Right atrium auricular region (tissue), 2 donors: ENCODE measurements at places on chromosomes 1 and 21. TPM values are rescaled to one million over a fixed set of nuclear protein-coding genes. Genes with fewer than 3 reads are reported as not detected.

Gene CLCA1
- total RNA-seq: not detected

Gene WNT9A
- 2.2 TPM for total RNA-seq

Gene L1TD1
- total RNA-seq: not detected

Gene MYBPH
- not detected for total RNA-seq

Gene ENAH
- total RNA-seq: 59.5 TPM

Gene FMN2
- total RNA-seq: not detected

Gene HAPLN2
- 1.8 TPM for total RNA-seq

Gene CTBS
- total RNA-seq: 7.5 TPM

Gene SLC50A1
- 10.0 TPM for total RNA-seq

Gene FASLG
- not detected for total RNA-seq

Gene DHRS3
- 78.9 TPM for total RNA-seq

Gene RPTN
- total RNA-seq: not detected

Gene GRIK1
- total RNA-seq: not detected

Gene HSF2BP
- total RNA-seq: 0.67 TPM

Gene GUCA2B
- not detected for total RNA-seq

Gene NMNAT2
- 38.6 TPM for total RNA-seq

Gene SERTAD4
- 6.5 TPM for total RNA-seq

Gene FCER1G
- total RNA-seq: 16.8 TPM

Gene BCL2L15
- not detected for total RNA-seq

Gene CYP4A11
- not detected for total RNA-seq

Gene GNAT2
- total RNA-seq: not detected

Gene KDF1
- 0.86 TPM for total RNA-seq

Gene ZMYM4
- 21.1 TPM for total RNA-seq

Gene UCK2
- total RNA-seq: 8.8 TPM

Gene DNAI4
- total RNA-seq: 6.9 TPM

Gene CYP4A22
- total RNA-seq: not detected

Gene MX2
- total RNA-seq: 5.9 TPM

Gene UMODL1
- not detected for total RNA-seq

Gene RGS8
- not detected for total RNA-seq

Gene SPRR2G
- not detected for total RNA-seq

Gene UBE2G2
- total RNA-seq: 52.5 TPM

Gene TCHHL1
- not detected for total RNA-seq

Gene HSD3B2
- not detected for total RNA-seq

Gene PPIAL4G
- not detected for total RNA-seq

Gene LCE1F
- total RNA-seq: not detected

Gene TMEM82
- total RNA-seq: not detected

Gene OR2L5
- not detected for total RNA-seq

Gene ADCY10
- total RNA-seq: 0.35 TPM

Gene NTNG1
- 1.8 TPM for total RNA-seq

Gene WARS2
- 9.5 TPM for total RNA-seq

Gene KRTAP10-2
- not detected for total RNA-seq

Gene SLC30A2
- total RNA-seq: 0.63 TPM

Gene C4BPA
- total RNA-seq: not detected

Gene CFAP74
- not detected for total RNA-seq

Gene LCK
- 0.98 TPM for total RNA-seq

Gene ZNF678
- total RNA-seq: 3.3 TPM

Gene TDRD10
- 0.85 TPM for total RNA-seq

Gene RCAN1
- total RNA-seq: 38.0 TPM

Gene GSTM1
- 21.6 TPM for total RNA-seq
